ENCODE measurements at places on chromosomes 2 and 18. TPM values are rescaled to one million over a fixed set of nuclear protein-coding genes. Genes with fewer than 3 reads are reported as not detected.
A peak's percentile ranks its signal among the peaks of the same experiment; 100 is the strongest.

The MREG gene
- 2.5 TPM for polyA plus RNA-seq

The IL1RL1 gene
- 0.35 TPM for polyA plus RNA-seq

The OBSL1 gene
- 138 TPM for polyA plus RNA-seq

The ZNF396 gene
- 0.96 TPM for polyA plus RNA-seq

The GPAT2 gene
- 5.6 TPM for polyA plus RNA-seq

The ZNF521 gene
- polyA plus RNA-seq: 43.7 TPM

The TMEM198 gene
- 2.6 TPM for polyA plus RNA-seq

The NXPH2 gene
- polyA plus RNA-seq: 13.0 TPM

The SNRNP27 gene
- polyA plus RNA-seq: 66.9 TPM

The GTF2A1L gene
- 0.85 TPM for polyA plus RNA-seq

The PLA2R1 gene
- polyA plus RNA-seq: 1.9 TPM

The DAW1 gene
- 0.08 TPM for polyA plus RNA-seq

The NOTO gene
- polyA plus RNA-seq: not detected

- no peak for DNase-seq
Observed at GRCh38 chr2:148338541-148338940, 306.0 kb upstream of the EPC2 start.

GRCh38 chr2:83900862-83901261 lies 558.2 kb downstream of the SUCLG1 start:
- DNase-seq: no peak

- DNase-seq: no peak
Observed at GRCh38 chr18:62881509-62882016, 166.2 kb downstream of the PHLPP1 start.

GRCh38 chr2:96393989-96394761 lies 58.6 kb downstream of the NCAPH start:
- DNase-seq: no peak

- no peak for DNase-seq
Observed at GRCh38 chr2:221517696-221518151, 54.4 kb downstream of the EPHA4 start.

GRCh38 chr2:66665124-66665984 lies 230.4 kb downstream of the MEIS1 start:
- no peak for DNase-seq

GRCh38 chr18:61982475-61982874 lies 89.7 kb upstream of the RNF152 start:
- DNase-seq: no peak

DNA sequence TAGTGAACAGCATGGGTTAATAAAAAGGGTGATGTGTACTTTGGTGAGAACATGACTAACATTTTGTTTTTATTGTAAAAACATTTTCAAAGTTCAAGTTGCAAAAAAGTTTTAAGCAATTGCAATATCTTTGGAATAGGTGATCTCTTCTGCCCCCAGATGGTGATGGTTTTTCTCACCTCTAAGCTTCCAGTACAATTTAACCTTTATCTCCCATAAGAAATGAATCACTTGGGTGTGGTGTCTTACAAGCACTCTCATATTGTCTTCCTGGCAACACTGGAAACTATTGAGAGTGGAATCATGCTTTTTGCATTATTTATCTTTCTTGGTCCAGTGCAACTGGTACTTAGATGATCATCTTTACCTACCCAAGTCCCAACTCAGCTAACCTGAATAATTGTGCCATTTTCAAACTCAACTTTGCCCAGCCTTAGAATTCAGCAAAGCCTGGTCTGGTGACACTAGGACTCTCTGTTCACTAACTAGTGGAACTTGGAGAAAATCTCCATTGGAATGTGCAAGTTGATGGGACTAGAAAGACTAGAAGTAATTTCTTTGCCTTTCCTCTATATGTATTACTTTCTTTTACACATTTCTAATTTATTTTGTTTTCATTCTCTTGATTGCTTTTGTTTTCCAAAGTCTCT lies 964.7 kb upstream of the ZEB2 start:
- no peak for DNase-seq

DNA sequence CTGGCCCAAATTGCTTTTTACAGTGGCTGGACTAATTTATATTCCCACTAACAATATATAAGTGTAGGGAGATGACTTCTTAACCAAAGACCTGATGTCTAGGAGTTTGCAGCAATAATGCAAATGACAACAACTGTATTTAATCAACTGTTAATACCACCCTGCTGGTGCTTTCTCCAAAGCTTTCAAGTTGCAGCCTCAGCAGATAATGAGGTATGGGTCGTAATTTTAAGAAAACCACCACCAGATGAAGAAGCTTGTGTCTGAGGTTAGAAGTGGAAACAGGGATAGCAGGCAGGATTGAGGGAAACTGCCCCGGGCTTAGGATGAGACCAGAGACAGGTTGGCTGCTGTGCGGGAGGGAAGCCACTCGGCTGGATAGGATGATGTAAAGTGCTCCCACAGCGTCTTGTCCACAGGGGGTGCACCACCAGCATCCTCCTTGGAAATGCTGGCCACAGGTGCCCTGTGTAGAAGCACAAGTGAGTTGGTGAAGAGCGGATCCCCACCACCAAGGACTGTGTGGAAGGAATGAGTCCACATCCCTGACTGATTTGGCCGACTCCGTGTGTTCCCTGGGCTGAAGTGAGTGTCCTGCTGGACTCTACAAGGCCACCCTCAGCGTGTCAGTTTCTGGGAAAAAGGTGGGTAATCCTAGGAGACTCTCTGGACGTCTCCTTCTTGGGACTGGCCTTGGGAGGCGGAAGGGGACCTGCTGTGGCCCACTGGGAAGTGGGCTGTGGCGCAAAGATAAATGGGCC lies 76.1 kb upstream of the SMAD2 start:
- DNase-seq: no peak

GRCh38 chr2:104885119-104885782 lies 31.3 kb downstream of the POU3F3 start:
- DNase-seq: no peak

- DNase-seq: no peak
Observed at GRCh38 chr2:121666042-121666441, 16.8 kb upstream of the CLASP1 start.

GRCh38 chr18:41982942-41983660 lies 28.1 kb downstream of the PIK3C3 start:
- DNase-seq: no peak

DNA sequence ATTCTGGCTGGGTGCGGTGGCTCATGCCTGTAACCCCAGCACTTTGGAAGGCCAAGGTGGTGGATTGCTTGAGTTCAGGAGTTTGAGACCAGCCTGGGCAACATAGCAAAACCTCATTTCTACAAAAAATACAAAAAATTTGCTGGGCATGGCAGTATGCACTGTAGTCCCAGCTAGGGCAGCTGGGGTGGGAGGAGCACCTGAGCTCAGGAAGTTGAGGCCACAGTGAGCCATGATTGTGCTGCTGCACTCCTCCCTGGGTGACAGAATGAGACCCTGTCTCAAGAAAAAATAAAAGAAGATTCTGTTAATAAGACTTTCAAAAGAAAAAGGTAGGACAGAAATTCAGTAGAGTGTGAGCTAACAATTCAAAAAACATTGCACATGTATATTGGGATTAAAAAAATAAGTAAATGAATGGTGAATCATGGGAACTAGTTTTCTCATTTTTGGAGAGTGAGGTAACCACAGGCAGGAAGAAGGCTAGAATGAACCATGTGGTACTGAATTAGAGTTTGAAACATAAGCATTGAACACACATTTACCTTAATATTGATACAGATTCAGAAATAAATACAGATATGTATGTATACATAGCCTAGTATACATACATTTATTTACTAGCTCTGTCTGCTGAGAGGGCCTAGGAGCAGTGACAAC lies 53.5 kb downstream of the NCOA1 start:
- DNase-seq: no peak

DNA sequence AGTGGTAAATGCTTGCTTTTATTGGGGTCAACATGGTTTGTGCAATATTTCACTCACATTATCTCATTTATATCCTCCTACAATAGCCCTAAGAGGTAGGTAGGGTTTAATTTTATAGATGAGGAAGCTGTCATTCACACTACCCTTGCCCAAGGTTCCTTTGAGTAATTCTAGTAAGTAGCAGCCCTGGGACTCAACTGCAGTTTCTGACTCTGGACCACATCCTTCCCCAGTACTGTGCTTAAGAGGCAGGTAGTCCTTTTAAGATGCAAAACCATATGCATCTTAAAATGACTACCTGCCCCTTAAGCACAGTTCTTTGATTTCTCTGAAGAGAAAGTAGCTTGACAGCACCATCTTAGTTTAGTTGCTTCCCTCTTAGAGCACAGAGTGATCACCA lies 15.7 kb upstream of the NT5C1B start:
- no peak for DNase-seq

DNA sequence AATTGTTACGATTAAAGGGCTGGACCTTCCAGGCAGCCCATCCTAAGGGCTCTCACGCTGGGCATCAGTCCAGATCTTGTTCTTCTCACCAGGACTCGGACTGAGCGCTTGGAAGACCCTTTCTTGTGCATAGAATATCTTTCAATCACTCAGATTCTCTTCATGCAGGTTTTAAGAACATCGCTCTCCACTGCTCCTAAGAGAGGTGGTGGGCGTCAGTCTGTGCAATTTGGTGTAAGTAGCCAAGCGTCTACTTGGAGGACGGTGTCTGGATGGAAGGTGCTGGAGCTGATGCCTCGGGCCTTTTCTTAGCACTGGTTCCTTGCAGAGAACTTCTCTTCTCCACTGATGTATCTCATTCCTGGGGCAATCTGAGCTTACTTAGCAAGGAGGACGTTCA lies 68.7 kb downstream of the ASB1 start:
- no peak for DNase-seq

DNA sequence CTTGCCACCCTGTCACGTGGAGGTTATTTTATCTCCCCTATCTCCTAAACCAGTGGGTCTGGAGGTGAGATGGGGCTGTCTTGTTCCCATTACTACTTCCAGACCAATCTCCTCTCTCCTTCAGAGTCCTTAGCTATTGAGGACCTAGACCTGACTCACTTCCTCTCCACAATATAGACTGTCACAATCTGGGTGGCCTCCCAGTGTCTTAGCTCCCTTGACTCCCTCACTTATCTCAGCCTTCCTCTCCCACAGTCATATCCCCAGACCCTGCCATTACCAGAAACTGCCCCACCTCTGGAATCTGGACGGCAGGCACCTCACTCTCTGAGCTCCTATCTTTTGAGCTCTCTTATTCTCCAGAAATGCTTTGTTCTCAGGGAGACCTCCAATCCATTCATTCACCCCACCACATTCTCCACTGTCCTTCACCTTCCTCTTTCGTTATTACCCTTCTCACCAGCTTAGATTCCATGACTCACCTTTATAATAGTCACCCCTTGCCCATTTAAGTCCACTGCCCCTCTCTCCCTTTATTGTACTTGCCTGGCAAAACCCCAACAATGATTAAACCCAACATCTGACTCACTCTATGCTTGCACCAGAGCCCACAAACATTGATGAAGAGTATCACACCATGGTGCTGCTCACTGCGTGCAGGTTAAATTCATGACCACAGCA lies 23.3 kb upstream of the SIX3 start:
- no peak for DNase-seq

GRCh38 chr2:172021074-172021931 lies 21.6 kb downstream of the METAP1D start:
- DNase-seq: no peak

- DNase-seq: no peak
Observed at GRCh38 chr2:219634951-219635751, 7.7 kb downstream of the SLC4A3 start.

DNA sequence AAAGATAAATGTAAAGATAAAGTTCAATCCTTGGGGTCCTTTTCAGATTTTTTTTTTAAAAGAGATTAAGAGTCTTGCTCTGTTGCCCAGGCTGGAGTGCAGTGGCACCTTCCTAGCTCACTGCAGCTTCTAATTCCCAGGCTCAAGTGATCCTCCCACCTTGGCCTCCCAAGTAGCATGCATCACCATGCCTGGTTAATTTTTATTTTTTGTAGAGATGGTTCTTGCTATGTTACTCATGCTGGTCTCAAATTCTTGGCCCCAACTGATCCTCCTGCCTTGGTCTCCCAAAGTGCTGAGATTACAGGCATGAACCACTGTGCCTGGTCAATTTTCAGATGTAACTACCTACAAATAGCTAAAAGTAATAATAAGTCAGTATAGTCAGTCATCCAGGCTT lies 21.1 kb downstream of the NFE2L2 start:
- DNase-seq: no peak

- no peak for DNase-seq
Observed at GRCh38 chr2:112198780-112199179, 56.1 kb downstream of the ZC3H8 start.

GRCh38 chr18:54223568-54224241 lies 764 bp downstream of the MBD2 start:
- DNase-seq: peak; percentile 70

GRCh38 chr18:61551586-61551985 lies 218.4 kb downstream of the CDH20 start:
- DNase-seq: peak; percentile 51

- no peak for DNase-seq
Observed at GRCh38 chr2:39661826-39662225, 3.9 kb upstream of the TMEM178A start.

DNA sequence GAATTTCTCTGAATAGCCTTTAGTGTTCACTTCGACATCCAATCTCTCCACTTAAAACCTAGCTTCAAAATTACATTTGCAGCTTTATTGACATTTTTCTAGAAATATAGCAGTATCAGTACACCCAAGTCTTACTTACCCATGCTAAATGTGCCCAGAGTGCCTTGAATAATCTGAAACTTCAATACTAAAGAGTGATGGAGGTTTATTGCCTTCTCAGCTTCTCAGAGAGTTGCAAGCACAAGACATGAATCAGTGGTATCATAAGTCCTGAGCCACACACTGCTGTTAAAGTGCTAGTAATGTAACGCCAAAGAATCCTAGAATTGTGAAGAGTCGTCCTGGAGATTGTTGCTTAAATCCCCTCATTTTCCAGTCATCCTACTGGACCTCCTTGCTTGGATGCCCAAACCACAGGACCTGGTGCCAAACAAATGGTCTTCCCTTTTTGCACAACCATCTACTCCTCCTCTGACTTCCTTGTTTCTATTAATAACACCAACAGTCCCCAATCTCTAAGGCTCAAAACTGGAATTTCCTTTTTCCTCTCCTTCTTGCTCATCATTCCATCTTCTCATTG lies 83.2 kb upstream of the SPATS2L start:
- no peak for DNase-seq

DNA sequence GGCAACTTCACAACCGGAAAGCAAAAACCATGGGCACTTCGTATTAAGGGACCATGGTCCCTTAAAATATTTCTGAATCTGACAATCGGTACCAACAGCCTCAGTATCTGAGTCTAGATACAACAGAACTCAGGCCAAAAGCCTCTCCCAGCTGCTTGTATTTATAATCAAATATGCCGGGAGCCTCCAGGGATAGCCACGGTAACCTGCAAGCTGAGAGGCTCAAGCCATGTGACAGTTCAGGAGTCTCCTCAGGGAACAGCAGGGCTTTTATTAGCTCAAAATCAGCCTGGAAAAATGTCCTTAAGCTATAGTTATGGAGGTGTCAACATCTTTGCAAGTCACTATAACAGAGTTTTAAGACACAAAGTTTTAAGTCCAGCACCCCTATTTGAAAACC lies 352.8 kb upstream of the GYPC start:
- DNase-seq: no peak

All from forelimb muscle (tissue), 1 donor.